ENCODE measurements at places on chromosomes 4 and X. TPM values are rescaled to one million over a fixed set of nuclear protein-coding genes. Genes with fewer than 3 reads are reported as not detected.

Gene NWD2
- not detected for total RNA-seq

Gene TKTL2
- total RNA-seq = not detected

Gene MXD4
- 19.6 TPM for total RNA-seq

Gene SEPTIN11
- 47.3 TPM for total RNA-seq

Gene IRS4
- total RNA-seq = not detected

DNA sequence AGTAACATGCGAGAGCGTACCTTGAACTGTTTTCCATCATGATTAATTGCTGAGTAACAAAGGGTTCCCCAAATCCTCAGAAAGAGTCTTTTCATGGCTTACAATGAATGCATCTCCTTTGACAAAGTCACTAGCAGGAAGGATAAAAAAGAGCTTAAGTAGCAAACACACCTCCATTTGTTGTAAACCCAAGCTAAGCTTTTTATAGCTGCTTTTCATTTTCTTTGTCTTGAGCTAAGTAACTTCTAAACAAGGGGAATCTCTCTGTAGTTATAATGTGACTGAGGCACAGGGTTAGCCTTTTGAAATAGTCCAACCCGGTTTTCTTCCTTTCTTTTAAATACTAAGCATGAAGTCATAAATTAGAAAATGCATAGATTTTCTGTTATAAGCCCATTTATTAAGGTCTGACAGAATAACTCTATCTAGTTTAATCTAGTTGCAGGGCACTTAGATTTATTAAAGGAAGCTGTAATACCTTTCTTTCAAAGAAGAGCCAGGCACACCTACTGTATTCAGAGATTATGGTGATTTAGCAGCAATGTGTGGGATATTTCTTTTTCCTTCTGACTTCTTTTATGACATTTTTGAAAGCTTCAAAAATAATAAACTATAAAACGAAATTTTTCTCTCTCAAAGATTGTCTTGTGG lies 226.9 kb upstream of the SMIM31 start:
- no peaks in the 10 kb centered on the region for H3K4me1 ChIP-seq
- no peak overlapping the region for H3K4me3 ChIP-seq
- H3K27ac ChIP-seq = no peak overlapping the region
- H3K36me3 ChIP-seq = no peaks in the 10 kb centered on the region
- H3K27me3 ChIP-seq = no peaks in the 10 kb centered on the region

GRCh38 chrX:53093177-53093655 lies 726 bp upstream of the KANTR start:
- peak overlapping the region; percentile 90 for H3K27ac ChIP-seq
- H3K27me3 ChIP-seq = no peaks in the 10 kb centered on the region
- H3K4me1 ChIP-seq = 0 out of 2 replicates have a peak, but pooled peaks cover 5% of the 10 kb centered on the region
- no peaks in the 10 kb centered on the region for H3K36me3 ChIP-seq
- peak; percentile 58 for DNase-seq

GRCh38 chr4:118348886-118349285 lies 3.9 kb downstream of the PRSS12 start:
- no peak for DNase-seq
- H3K36me3 ChIP-seq = no peaks in the 10 kb centered on the region
- H3K27me3 ChIP-seq = peaks cover 24% of the 10 kb centered on the region
- H3K27ac ChIP-seq = no peak overlapping the region
- no peak overlapping the region for H3K4me3 ChIP-seq

DNA sequence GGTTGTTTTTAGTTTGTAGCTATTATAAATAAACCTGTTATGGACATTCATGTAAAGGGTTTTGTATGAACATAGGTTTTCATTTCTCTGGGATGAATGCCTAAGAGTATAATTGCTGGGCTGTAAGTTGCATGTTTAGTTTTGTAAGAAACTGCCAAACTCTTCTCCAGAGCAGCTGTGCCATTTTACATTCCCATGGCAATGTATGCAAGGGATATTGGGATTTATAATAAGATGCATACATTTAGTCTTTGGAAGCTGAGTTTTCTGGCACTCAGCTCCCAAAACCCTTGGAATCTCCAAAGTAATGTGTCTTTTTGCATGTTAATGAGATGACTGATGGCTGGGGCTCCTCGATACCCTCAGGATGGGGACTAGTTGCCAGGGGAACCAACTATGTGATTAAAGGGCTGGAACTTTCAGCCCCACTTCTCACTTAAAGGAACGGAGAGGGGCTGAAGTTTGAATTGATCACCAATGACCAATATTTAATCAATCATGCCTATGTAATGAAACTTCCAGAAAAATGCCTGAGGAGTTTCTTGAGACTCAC lies 44.0 kb downstream of the SERTM2 start:
- no peaks in the 10 kb centered on the region for H3K36me3 ChIP-seq
- no peak overlapping the region for H3K27ac ChIP-seq
- no peak for DNase-seq
- no peaks in the 10 kb centered on the region for H3K27me3 ChIP-seq

GRCh38 chr4:56908206-56909085 lies 746 bp downstream of the REST start:
- no peaks in the 10 kb centered on the region for H3K27me3 ChIP-seq
- H3K4me3 ChIP-seq = peak overlapping the region; percentile 99
- H3K36me3 ChIP-seq = peaks cover 6% of the 10 kb centered on the region
- peak; percentile 47 for DNase-seq
- H3K27ac ChIP-seq = peak overlapping the region; percentile 96
- H3K4me1 ChIP-seq = peaks cover 42% of the 10 kb centered on the region

GRCh38 chr4:141255016-141255415 lies 34.3 kb downstream of the ZNF330 start:
- no peak overlapping the region for H3K27ac ChIP-seq
- no peak overlapping the region for H3K4me3 ChIP-seq
- no peaks in the 10 kb centered on the region for H3K27me3 ChIP-seq
- no peaks in the 10 kb centered on the region for H3K4me1 ChIP-seq
- no peak for DNase-seq
